ENCODE measurements at places on chromosomes 5 and 9.

DNA sequence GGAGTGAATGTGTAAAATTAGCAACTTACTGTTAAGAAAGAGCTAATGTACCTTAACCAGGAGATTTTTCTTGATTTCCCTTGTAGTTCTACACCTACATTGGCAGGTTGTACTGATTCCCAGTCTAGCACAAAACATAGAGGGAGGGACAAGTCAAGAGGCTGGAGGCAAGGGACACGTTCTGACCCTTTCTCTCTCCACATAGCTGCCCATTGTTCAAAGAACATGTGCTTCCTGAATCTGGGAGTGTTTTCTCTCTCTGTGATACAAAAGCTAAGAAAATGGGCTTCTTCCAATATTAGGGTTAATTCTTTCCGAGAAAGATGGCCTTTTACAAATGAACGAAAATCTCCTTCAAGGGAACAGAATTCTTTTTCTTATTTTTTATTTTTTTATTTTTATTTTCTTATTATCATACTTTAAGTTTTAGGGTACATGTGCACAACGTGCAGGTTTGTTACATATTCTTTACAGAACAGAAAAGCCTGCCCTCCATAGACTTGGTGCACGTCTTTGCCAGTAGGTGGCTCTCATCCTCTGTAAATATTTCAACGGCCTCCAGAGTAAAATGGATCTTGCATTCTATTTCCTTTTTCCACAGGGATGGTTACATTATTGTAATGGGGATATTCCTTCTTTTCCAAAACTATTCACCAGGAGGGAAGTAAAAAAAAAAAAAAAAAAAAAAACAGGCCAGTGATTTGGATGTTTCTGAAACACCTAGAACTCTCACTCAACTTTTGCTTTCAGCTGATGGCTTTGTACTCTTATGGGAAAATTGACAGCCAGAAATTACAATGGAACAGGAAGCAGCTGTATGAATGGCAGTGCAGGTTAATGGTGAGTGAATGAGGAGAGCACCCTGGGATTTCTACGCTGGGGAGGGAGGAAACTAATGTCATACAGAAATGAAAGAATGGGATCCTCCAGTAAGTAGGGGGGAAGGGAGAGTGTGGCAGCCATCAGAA, 13.1 kb upstream of the IFNA5 start:
- DNase-seq: peak; percentile 48

GRCh38 chr5:145056800-145057199, 778.3 kb downstream of the PRELID2 start:
- no peak for DNase-seq

DNA sequence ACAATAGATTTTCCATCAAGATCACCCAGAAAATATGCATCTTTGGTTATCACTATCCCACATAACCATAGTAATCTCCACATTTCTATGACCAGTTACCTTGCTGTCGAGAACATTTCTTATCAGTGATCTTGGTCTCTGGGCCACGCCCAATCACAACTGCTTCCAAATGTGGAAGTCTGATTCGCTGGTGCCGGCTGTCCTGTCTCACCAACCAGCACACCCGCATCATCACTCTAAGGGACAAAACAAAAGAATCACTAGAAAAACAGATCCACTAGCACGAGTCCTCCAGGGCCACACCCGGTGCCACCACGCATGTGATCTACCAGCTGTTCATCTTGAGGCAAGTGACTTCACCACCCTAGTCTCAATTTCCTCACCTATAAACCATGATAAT, 11.8 kb downstream of the APTX start:
- DNase-seq: no peak

- DNase-seq: peak; percentile 62
These were observed at the start of gene DAPK1 for GRCh38 chr9:87497604-87498045. Gene DAPK1, plus strand, starts transcription at chr9:87497867. Its CDS starts 1,211 bp downstream, at chr9:87499078.

- no peak for DNase-seq
These were observed 17.6 kb downstream of the DCANP1 start for GRCh38 chr5:135429301-135430134.

- no peak for DNase-seq
These were observed 46.7 kb upstream of the RIOK2 start for GRCh38 chr5:97229688-97230285.

Measured in dorsolateral prefrontal cortex (tissue), 122 donors.